Activated CD4-positive, alpha-beta memory T cell treated with anti-CD3 and anti-CD28 coated beads, Interleukin-2, amount 10 ng/mL, durations not matched to agents 7 days and 5 days (primary cell): ENCODE measurements at places on chromosomes 7 and 10. TPM values are rescaled to one million over a fixed set of nuclear protein-coding genes. Genes with fewer than 3 reads are reported as not detected.

SYT15B gene
- total RNA-seq: not detected

TMEM140 gene
- total RNA-seq: 37.1 TPM

DNA sequence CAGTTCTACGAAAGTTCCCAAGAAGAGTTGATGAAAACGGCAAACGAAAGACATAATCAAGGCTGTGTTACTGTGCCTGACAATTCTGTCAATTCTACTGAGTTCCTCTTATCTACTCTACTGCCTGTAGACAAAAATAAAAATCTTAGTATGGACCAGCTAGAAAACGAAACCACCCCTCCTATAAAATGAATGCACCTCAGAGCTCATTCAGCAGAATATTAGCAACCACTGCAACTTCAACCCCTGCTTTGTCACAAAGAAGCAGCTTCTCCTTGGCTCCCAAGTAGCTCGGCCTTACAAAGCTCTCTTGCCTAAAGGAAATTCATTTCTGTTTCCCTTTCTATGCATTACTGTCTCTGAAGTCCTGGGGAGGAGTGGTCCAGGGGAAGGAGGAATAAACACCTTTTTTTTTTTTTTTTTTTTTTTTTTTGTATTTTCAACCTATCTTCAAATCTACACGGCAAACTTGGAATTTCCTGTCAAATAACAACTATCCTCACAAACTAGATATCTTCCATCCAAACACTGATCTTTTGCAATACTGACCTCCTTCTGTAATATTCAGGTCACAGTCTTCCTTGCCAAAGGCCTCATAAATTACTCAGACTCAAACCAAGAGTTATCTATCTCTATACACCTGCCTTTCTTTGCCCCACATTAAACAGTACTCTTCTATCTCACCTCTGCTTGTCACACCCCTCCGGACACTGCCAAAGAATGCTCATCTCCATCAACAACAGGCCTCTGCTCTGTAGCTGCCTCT is 74.3 kb downstream of the GLI3 start:
- no peak for DNase-seq
- H3K4me3 ChIP-seq: no peak overlapping the region
- no peak overlapping the region for H3K27ac ChIP-seq
- no peaks in the 10 kb centered on the region for H3K36me3 ChIP-seq

ZNF727 gene
- not detected for total RNA-seq

- no peaks in the 10 kb centered on the region for H3K4me1 ChIP-seq
- no peaks in the 10 kb centered on the region for H3K27me3 ChIP-seq
- H3K4me3 ChIP-seq: no peak overlapping the region
- no peak for DNase-seq
- no peaks in the 10 kb centered on the region for H3K36me3 ChIP-seq
These were observed 137.8 kb upstream of the GALNT17 start for GRCh38 chr7:70994176-70994575.

GRCh38 chr7:33423646-33424020 is 294.3 kb downstream of the BBS9 start:
- H3K27me3 ChIP-seq: no peaks in the 10 kb centered on the region
- DNase-seq: no peak
- no peak overlapping the region for H3K4me3 ChIP-seq
- no peaks in the 10 kb centered on the region for H3K4me1 ChIP-seq

GRCh38 chr7:4824120-4824775 is 37.6 kb downstream of the PAPOLB start:
- H3K36me3 ChIP-seq: no peaks in the 10 kb centered on the region
- no peak overlapping the region for H3K27ac ChIP-seq
- peaks cover 3% of the 10 kb centered on the region for H3K27me3 ChIP-seq
- H3K4me1 ChIP-seq: no peaks in the 10 kb centered on the region
- H3K4me3 ChIP-seq: no peak overlapping the region

SLC26A4 gene
- 10.9 TPM for total RNA-seq

NUTM2B gene
- total RNA-seq: 1.7 TPM

DNA sequence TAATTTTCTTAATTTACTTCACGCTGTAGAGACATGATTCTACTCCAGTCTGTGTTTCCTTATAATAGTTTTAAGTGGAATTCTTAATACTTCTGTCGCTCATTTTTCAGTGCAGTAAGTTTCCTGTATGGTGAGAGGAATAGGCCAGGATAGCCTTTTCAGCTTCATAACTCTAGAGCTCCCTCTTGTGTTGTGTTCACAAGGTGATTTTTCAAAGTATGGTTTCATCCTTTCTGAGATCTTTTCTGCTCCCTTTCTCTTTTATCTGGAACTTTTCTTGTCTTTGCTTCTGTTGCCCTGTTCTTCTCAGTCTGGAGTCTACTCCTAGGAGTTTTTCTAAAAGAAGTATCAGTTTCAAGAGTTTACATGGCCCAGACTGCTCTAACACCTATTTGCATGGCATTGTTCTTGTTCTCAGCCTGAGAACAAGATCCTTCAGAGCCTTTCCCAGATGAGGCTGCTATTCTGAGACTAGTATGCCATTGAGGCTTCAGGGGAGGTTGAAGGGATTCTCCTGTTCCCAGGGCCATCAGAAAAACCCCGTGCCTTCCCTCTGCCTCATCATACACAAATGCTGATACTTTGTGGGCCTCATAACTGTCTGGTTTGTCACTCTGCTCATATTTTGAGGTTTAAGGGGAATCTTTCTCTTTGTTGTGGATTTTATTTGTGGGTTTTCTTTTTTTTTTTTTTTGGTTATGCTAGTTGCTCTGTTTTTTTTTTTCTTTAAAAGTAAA is 21.8 kb downstream of the NET1 start:
- H3K27ac ChIP-seq: no peak overlapping the region
- no peak for DNase-seq
- peaks cover 14% of the 10 kb centered on the region for H3K4me1 ChIP-seq

LIPK gene
- total RNA-seq: not detected
